ENCODE measurements at places on chromosomes 2 and 18. TPM values are rescaled to one million over a fixed set of nuclear protein-coding genes. Genes with fewer than 3 reads are reported as not detected.

GRCh38 chr2:165898381-165898780, 55.2 kb downstream of the TTC21B start:
- no peak for DNase-seq
- H3K27me3 ChIP-seq, result no peaks in the 10 kb centered on the region
- H3K4me3 ChIP-seq, result no peak overlapping the region
- no peak overlapping the region for H3K27ac ChIP-seq
- peaks cover 58% of the 10 kb centered on the region for H3K36me3 ChIP-seq
- no peaks in the 10 kb centered on the region for H3K4me1 ChIP-seq

DNA sequence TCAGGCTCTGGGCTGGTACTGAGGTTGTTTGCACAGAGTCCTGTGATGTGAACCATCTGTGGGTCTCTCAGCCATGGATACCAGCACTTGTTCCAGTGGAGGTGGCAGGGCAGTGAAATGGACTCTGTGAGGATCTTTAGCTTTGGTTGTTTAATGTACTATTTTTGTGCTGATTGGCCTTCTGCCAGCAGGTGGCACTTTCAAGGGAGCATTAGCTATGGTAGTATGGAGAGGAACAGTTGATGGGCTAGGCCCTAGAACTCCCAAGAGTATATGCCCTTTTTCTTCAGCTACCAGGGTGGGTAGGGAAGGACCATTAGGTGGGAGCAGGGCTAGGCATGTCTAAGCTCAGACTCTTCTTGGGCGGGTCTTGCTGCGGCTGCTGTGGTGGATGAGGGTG, 257.0 kb upstream of the GYPC start:
- no peaks in the 10 kb centered on the region for H3K36me3 ChIP-seq
- no peak overlapping the region for H3K4me3 ChIP-seq
- DNase-seq, result no peak
- no peaks in the 10 kb centered on the region for H3K4me1 ChIP-seq

GRCh38 chr18:36181441-36181840, 5.9 kb upstream of the MOCOS start:
- H3K36me3 ChIP-seq, result peaks cover 6% of the 10 kb centered on the region
- DNase-seq, result no peak
- H3K27ac ChIP-seq, result no peak overlapping the region
- no peak overlapping the region for H3K4me3 ChIP-seq

- no peak overlapping the region for H3K27ac ChIP-seq
- H3K36me3 ChIP-seq, result peaks cover 89% of the 10 kb centered on the region
- no peaks in the 10 kb centered on the region for H3K27me3 ChIP-seq
Observed at GRCh38 chr2:95106081-95106480, 15.5 kb downstream of the MRPS5 start.

DNA sequence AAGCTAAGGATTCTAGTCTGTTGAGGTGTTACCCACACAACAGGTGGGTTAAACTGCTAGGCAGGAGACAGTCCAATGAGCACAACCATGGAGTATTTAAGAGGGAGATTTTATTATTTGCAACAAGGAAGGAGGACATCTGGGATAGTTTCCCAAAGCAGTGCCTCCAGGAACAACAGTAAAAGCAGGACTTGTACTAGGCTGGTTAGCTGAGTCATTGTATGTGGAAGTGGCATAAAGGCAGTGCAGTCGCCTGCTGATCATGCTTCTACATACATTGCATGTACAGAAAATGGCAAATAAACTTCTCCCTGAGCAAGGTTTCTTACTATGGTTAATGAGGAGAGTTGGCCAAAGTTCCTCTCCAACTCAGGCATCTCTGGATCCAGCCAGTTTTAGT, 46.1 kb upstream of the CYTIP start:
- H3K27me3 ChIP-seq, result no peaks in the 10 kb centered on the region
- peaks cover 6% of the 10 kb centered on the region for H3K4me1 ChIP-seq
- H3K27ac ChIP-seq, result no peak overlapping the region
- H3K4me3 ChIP-seq, result no peak overlapping the region
- no peak for DNase-seq

DNA sequence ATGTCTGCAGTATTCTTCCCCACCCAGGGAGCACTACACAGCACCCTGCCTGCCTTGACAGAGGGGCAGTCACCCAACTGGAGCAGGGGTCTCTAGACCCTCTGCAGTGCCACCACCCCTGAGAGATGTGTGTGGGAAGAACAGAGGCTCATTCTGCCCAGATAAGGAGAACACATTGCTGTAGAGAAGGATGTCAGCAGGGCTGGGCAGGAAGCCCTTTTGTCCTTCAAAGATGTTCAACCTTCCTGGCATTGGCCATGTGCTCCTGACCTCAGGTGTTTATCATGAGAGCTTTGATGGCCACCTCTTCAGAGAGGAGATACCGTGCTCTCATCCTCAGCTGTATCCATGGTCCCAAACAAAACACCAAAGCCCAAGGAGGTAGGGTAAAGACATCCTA, 4.6 kb upstream of the TEX51 start:
- H3K4me1 ChIP-seq, result no peaks in the 10 kb centered on the region
- peak; percentile 18 for DNase-seq
- no peak overlapping the region for H3K27ac ChIP-seq
- no peaks in the 10 kb centered on the region for H3K27me3 ChIP-seq
- H3K36me3 ChIP-seq, result no peaks in the 10 kb centered on the region

DNA sequence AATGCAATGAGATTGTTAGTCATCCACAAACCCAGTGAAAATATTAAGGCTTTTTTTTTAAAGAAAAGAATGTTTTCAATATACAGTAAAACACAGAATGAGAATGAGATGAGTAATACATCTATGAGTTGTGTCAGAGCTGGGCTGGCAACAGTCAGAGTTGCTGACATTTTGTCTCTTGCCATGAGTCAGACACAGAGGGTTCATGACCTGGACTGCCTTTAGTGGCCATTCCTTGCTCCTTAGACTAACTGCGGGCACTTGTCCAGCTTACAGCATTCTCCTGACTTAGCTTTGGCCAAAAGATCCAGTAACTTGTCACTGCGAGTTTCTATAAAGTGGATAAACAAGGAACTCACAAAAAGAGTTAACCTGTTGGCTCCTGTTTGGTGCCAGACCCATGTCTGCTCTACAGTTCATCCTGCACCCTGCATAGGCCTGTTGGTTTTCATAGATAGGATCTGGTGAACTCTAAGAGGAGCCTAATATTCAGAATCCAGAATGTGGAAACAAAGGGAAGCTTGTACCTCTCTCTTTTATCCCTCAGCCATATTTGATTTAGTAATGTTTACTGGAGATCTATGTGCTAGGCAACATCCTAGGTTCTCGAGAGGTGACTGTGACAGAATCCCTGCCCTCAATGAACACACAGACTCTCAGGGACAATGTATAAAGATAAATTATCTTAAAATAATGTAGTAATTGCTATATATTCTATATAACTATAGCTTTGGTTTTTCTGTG, 391.5 kb upstream of the VWC2L start:
- no peak overlapping the region for H3K27ac ChIP-seq
- DNase-seq, result peak; percentile 72
- H3K36me3 ChIP-seq, result no peaks in the 10 kb centered on the region
- no peaks in the 10 kb centered on the region for H3K4me1 ChIP-seq
- H3K4me3 ChIP-seq, result no peak overlapping the region

DNA sequence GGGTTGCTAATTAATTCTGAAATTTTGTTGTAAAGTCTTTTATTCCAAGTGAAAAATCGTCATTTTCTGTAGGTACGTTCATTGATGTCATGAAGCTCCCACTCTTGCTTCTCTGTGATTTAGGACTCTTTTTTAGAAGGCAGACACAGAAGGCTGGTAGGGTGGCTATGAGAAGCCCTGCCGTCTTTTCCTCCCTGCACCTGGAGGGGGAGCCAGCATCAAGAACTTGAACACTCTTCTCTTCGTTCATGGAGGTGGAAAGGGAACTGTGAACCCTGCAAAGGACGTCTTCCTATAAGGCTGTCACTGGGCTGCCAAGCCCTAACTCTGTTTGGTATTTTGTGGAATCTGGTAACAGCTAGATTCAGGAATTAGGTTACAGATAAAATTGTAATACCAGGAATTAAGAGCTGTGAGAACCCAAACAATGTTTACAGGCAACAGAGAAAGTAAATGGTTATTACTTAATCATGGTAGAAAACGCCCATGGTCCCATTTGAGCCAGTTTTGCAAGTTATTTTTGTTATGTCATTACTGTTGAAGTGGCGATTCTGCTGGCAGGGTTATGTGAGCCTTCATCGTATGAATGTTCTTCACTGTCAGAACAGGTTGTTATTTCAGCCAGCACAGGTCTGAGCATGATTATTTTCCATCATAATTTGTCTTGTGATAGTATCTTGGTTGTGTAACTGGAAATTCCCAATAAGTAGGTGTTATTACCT, 112.2 kb downstream of the OSBPL6 start:
- H3K4me3 ChIP-seq, result no peak overlapping the region
- no peaks in the 10 kb centered on the region for H3K27me3 ChIP-seq
- no peak for DNase-seq
- H3K36me3 ChIP-seq, result no peaks in the 10 kb centered on the region

The SLC5A7 gene
- total RNA-seq, result not detected

The BCL11A gene
- total RNA-seq, result 2.2 TPM
